ENCODE measurements at places on chromosomes 13 and 19.

- DNase-seq: no peak
These were observed 18.5 kb downstream of the RFX2 start for GRCh38 chr19:6091771-6092291.

DNA sequence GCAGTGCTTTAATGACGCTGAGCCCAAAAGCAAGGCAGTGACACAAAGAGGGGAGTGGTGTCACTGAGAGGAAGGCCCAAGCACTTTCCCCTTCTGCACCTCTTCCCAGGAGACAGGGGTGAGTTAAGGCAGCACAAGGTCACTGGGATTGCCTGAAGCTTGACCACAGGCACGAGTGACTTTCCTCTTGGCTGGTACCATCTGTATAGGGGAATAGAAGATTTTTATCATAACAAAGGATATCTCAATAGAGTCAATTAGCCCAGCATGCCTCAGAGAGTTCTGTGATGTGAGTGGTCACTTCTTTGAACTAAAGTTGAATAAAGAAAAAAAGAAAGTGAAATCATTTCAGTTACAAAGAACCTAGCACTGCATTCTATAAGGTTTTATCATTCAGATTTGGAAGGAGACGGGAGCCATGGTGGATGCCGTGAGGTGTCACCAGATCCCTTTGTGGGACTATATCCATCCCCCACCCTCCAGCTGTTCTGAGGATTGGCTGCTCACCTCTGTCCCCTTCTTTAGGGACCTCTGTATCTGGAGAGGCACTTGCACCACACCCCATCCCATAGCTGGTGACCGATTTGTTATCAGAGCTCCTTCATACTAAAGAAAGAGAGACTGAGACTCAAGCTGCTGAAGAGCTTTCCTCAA, 291.2 kb downstream of the DCT start:
- no peak for DNase-seq

DNA sequence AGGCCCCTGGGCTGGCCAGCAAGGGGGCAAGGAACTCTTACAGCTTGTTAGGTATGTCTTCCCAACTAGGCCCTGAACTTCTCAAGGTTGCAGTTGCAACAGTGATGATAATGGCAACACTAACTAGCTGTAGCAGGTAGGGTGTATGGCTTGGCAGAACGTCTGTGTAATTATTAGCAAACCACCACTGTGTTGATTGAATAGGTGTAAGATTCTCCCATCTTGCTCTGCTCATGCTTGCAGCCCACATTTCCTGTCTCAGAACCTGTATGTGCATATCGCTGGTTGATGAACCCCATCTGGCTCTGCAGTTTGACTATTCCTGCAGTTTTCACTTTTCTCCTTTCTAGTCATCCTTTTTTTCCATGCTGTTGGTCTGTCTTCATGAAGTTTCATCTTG, 178.8 kb downstream of the KATNAL1 start:
- no peak for DNase-seq

DNA sequence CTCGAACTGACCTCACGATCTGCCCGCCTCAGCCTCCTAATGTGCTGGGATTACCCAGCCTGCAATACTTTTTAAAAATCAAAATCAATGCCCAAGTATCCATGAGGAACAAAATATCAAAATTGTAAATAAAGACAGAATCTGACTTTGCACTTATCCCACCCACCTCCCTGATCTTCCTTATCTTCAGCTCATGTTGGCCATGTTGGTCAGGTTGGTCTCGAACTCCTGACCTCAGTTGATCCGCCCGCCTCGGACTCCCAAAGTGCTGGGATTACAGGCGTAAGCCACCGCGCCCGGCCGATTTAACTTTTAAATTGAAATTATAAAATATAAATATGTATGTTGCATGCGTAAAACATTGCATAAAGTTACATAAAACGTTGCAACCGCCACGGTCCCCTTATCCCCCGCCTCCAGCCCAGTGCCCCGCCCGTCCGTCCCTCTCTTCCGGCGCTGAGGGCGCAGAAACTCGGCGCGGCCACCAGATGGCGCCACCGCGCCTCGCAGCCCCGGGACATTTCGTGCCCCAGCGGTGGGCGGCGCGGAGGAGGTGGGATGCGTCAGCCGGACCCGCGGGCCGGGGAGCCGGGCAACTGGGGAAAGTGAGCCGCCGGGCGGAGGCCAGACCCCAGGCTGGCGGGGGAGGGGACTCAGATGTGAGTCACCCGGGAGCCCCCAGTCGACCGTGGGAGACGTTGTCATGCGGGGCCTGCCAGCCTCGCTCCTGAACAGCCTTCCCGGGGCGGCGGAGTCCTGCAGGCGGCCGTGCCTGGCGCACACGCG, 1.5 kb upstream of the GADD45B start:
- DNase-seq: peak; percentile 83

DNA sequence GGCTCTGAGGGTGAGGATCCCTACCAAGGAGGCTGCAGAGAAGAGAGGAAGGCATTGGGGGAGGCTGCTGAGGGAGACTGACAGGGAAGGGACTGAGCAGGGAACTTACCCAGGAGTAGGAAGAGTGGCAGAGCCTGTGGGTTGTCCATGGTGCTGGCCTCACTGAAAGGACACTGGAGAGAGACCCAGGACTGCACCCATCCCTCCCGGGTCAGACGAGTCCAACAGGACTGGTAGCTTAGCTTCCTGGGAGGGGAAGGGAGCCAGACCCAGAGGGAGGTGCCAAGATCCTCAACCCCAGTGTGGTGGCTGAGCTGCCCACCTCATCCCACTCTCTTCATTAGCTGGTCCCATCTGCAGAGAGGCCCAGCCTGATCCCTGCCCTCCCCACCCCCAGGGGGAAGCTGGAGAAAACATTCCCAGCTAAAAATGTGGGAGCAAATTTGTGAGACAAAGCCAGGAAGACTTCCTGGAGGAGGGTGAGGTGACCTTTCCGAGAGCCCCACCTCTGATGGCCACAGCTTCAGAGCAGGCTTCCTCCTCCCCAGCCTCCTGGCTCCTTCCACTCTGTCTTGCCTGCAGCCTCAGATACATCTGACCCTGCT, at the start of gene VSIG10L:
Gene VSIG10L, minus strand, starts transcription at position 164 of the 605 bp plus-strand sequence. Its CDS starts 15 bp downstream, at position 149.
- no peak for DNase-seq

GRCh38 chr19:7897292-7897691, 6.4 kb upstream of the MAP2K7 start:
- DNase-seq: no peak

DNA sequence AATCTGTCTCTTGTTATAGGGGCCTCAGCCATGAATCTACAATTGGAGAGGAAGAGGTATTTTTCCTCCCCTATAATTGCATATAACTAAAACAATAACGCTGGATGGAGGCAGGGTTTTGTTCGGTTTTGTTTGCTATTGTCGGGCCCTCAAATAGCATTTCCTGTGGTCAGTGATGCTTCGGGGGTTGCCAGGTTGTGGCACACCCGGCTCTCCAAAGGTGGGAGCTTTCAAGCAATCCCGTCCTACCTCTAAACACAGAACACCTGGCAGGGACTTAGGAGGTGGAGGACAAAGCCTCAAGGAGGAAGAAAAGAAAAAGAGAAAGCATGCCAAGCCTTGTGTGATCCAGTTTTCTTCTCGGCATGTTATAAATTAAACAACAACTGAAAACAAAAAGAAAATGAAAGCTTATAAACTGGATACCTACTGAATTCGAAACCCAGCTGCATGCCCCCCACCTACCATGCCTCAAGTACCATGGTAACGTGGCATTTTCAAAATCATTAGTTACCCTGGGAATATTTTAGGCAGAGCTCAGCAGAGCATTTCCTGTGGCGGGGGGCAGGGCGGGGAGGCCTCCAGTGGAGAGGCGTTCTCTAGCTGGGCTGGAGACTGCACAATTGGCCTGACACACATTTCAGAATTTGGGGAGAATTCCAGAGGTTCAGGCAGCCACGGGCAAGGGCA, 213.8 kb downstream of the DCLK1 start:
- DNase-seq: no peak

DNA sequence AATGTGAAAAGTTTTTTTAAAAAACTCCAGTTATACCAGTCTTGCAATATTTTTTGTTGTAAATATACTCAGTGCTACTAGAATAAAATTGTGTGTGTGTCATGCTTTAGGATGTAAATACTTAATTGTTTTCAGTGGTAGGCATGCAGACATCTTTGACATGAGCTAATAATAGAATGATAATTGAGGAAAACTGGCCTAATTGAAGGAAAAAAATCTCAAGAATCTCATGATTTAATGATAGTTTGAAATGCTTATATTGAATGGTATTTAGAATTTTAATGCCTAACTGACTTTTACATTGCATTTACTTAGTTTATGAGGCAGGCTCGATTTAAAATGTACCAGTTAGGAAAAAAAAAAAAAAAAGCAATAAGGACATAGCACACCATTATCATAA, 3.2 kb upstream of the MAB21L1 start:
- DNase-seq: no peak

DNA sequence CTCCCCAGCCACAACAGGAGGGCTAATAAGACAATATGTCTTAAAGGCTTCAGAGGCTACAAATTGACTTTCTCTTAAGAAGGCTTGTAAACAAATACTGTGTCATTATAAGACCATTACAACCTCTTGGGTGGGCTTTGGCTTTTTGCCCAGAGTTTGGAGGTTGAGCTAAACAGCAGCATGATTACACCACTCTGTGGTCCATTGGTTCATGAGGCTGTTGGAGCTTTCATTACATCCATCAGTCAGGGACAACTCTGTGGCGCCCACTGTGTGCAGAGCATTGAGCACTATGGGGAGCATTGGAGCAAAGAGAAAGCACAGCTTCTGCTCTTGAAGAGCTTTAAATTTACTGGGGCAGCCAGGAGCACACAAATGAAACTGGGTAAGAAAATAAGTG, 75.9 kb downstream of the TNFSF11 start:
- no peak for DNase-seq

DNA sequence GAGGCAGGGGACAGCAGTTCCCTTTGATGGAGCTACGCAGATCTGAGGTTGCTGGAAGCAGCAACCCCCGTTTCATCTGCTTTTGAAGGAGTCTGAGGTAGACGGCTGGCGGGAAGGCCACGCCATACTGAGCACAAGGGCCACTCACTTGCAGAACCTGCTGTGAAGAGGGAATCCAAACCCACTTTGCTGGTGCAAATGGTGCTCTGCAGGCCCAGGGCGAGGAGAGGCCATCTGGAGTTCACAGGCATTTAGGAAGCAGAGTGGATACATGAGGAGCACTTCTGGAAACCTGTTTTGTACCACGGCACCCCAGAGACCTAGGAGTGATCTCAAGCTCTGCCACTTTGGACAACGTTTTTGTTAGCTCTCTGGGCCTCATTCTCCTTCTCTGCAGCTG, 227.8 kb downstream of the UQCRFS1 start:
- DNase-seq: no peak
